Adrenal gland (tissue), 19 donors: ENCODE measurements at places on chromosomes 2 and 18. TPM values are rescaled to one million over a fixed set of nuclear protein-coding genes. Genes with fewer than 3 reads are reported as not detected.

GRCh38 chr18:45690975-45691815 lies 32.8 kb upstream of the SLC14A1 start:
- peak; percentile 77 for DNase-seq

DNA sequence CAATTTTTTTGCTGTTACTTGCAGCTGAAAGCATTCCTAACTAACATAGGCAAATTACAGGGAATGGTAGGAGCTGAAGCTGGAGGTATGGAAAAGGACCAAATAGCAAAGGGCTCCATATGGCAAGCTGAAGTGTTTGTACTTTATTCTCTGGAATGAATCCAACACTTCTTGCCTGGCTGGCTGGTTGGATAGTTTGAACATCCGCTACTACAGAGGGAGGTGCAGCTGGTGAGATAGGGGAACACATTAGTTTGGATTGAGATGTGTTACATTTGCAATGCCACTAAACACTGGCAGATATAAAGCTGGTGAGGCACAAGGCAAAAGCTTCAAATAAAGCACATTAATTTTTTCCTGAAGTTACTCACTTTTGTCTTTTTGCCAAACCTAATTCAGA lies 291.5 kb downstream of the SP3 start:
- DNase-seq: no peak

DNA sequence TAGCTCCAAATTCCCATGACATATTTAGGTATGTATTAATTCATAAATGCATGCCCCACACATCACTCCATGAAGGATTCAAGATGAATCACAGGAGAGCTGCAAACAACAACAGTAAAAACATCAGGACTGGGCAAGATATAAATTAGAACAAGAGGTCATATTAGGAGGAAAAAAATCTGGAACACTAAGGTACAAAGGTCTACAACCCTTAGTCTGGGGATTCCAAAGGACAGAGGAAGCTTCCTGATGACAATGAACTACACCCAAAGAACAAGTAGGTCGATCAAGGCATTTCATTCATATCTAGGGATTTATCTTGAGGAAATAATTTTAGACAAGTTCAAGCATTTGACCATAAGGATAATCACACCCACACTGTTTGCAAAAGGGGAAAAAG lies 14.5 kb downstream of the VPS4B start:
- no peak for DNase-seq

The NTSR2 gene
- 0.68 TPM for total RNA-seq

DNA sequence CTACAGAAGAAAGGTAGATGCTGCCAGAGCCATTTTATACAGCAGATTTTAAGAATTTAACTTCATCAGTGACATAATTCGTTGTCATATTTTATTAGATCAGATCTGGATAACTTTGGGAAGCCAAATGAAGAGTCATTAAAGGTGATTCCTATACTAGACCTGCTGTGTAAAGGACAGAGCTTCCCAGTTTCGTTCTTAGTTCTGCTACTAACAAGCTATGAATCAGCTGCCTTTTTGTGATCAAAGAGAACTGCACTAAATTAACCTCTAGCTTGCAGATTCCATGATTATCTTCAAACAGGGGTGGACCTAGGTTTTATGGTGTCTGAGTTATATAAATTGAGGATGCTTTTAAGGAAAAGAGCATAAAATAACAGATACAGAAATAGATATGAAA lies 926.5 kb upstream of the ACVR2A start:
- DNase-seq: no peak

GRCh38 chr2:41409328-41409727 lies 638.5 kb upstream of the PKDCC start:
- DNase-seq: no peak

- DNase-seq: no peak
Observed at GRCh38 chr2:170647741-170648436, 67.2 kb upstream of the SP5 start.

DNA sequence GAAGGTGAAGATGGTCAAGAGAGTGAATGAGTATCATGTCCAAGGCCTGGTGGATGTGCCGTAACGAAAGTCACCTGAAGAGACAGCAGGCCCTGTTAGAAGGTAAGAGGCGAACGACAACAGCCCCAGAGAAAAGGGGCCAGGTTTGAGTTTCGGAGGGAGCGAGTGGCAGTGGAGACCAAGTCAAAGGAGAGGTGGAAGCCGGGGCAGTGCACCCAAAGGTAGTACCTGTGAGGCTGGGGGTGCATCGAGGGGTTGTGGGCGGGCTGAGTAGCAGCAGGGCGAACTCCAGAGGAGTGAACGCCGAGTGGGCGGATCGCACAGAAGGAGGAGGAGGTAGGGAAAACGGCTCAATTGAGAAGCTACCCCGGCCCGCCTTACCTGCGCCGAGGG lies 358 bp downstream of the USP37 start:
- no peak for DNase-seq

DNA sequence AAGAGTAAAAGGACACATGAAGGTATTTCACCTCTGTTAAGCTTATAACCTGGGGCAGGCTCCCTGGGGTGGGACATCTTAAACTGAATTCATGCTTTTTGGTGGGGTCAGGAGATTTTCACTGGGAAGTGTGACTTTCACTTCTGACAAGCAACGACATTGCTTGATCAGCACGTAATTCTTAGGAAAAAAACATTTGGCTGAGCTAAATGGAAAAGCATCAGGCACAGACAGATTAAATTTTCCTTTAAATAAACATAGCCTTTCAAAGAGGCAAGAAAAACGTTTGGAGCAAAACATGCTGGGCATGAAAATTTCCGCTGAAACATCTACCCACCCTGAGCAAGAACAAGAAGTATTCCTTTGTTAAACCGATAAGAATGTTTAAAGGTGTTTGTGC lies 674.0 kb upstream of the CELF4 start:
- DNase-seq: no peak

DNA sequence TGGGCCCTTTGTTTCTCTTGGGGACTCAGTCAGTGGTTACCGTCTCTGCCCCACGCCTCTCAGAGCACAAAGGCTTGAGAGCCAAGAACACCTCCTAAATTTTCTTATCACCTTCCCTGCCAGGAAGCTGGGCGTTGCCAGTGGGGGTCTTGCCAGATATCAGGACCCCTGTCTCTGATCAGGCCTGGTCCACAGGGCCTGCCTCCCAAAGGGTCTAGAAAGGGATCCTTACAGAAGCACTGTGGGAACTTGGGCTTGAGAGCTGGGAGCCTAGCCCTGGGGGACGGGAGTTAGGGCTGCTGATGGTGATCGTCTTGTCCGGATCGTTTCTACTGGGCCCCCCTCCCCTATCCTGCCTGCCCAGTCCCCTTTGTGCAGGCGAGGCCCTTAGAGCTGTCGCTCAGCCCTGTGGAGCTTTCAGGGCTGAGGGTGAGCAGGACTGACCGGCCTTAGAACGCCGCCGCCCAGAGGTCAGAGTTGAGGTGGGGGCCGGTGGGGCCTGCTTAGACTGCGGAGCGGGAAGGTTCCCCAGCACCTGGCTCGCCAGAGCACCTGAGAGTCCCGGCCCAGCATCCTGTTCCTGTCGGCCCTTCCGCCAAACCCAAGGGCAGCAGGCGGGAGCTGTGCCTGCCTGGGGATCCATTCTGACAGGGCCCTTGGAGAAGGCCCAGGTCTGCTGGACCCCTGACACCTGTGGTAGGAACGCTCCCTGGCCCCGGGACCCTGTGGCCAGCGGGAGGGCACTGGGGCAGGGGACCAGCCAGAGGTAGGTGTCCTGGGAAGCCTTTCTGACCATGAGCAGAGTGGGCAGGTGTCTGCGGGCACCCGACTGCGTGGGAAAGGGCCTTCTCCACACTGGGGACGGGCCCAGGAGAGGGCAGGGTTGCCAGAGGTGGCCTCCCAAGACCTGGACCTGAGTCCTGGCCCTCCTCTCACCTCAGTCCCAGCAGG lies 956 bp downstream of the ESPNL start:
- no peak for DNase-seq

DNA sequence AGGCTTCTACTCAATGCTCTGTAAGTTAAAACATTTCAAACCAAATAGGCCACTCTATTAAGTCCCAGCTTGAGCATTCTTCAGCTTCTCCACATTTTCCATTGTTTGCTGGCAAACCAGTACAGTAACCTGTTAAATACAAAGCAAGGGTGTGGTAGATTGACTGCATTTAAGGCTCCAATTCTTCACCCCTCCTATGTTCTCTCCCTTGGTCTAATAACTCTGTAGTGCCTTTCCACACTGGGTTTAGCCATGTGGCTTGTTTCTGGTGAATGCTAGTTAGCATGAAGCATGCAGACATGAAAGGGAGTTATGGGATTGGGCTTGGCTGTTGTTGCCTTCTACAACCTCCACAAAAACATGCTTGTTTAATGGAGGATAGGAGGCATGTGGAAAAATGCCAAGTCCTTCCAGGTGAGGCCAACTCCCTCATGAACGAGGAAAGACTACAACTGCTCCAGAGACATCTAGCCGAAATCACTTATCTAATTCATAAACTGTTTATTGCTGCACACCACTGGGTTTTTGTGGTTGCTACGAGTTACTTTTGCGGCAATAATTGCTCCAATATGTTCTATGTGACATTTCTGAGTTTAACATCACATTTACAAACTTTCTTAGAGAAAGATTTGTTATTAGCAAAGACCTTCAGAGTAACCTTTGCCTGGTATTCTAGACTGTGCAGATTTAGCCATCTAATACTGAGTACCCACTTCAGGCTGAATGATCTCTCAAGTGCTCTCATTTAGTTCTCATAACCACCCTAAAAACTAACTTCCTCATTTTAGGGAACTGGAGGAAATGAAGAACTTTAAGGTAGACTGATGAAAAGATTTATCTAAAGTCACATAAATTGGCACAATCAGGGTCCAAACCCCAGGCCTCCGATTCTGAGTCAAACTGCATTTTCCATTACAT lies 104.0 kb downstream of the SMAD2 start:
- DNase-seq: no peak

GRCh38 chr2:62661263-62661635 lies 44.3 kb upstream of the EHBP1 start:
- no peak for DNase-seq

GRCh38 chr18:34283506-34283905 lies 58.8 kb upstream of the NOL4 start:
- DNase-seq: no peak

The UBE2E3 gene
- total RNA-seq: 64.1 TPM

GRCh38 chr2:109173311-109174171 lies 44.5 kb downstream of the SH3RF3 start:
- DNase-seq: peak; percentile 83

DNA sequence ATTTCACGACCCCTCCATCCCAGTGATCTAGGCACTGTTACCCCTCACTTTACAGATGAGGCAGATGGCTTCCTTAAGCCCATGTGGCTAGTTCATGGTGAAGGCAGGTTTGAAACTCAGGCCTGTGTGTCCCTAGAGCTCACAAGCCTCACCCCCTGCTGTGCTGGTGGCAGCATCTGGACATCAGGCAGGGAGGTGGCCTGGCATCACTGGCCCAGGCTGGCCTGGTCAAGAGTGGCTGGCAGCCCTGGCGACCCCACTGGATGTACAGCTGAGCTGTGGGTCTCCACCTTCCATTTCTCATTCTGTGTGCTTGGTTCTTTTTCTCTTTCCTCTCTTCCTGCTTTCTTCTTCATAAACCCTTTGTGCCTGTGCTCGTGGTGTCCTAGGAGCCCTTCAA lies 56.3 kb downstream of the BOLA3 start:
- DNase-seq: no peak

- no peak for DNase-seq
Observed at GRCh38 chr2:120958623-120959366, 223.1 kb downstream of the GLI2 start.

DNA sequence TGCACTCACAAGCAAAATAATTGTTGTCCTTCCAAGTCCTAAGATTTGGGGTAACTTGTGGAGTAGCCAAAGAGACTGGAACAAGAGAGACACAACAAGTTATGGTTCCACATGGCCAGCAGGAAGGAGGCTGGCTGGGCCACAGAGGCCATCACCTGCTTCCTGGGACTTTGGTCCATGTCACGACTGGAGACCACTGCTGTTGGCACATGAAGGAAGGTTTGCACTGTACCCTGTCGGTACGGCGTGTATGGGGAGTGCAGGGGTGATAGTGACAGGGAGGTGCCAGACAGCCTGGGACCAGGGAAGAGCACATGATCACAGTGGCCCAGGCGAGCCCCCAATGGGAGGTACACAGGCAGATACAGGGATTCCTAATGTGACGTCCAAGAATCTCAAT lies 15.5 kb downstream of the SLC66A2 start:
- no peak for DNase-seq

GRCh38 chr2:169221745-169222369 lies 140.5 kb downstream of the LRP2 start:
- no peak for DNase-seq

DNA sequence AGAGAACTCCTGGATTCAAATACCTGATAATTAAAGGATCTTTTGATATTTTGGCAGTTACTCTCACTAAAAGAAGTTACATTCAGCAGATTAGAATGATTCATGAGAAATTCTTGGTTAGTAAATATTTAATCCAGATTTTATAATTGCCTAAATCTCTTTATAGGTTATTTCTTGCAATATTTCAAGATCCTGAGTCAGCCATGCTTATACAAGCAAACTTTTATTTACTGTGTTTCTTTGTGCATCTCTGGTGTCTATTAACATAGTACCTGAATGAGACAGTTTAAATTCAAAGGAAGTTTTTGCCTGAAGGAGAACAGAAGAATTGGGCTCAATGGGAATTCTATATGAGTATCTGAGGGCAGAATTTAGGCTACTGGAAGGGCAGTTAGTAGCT lies 249.3 kb downstream of the ERBB4 start:
- DNase-seq: no peak

The ADD2 gene
- total RNA-seq: 3.9 TPM

- no peak for DNase-seq
Observed at GRCh38 chr2:37809931-37810570, 115.0 kb upstream of the RMDN2 start.

DNA sequence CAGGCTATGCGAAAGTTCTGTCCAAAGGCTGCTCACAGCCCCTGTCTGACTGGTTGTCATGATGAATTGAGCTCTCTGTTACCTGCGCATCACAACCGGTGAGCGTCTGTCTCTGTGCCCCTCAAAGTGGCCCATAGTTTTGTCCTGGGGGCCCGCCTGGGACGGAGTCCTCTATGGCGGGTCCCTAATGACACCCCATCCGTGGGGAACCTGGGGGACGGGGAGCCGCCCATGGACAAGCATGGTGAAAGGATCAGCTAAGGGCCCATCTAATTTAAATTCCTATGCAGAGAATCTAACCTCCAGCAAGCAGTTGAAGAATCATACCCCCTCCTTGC lies 473 bp downstream of the ELMOD3 start:
- DNase-seq: no peak

- DNase-seq: no peak
Observed at GRCh38 chr2:95238131-95238530, 30.8 kb downstream of the ZNF892 start.

- no peak for DNase-seq
Observed at GRCh38 chr2:182548031-182548950, 121.5 kb upstream of the PDE1A start.

DNA sequence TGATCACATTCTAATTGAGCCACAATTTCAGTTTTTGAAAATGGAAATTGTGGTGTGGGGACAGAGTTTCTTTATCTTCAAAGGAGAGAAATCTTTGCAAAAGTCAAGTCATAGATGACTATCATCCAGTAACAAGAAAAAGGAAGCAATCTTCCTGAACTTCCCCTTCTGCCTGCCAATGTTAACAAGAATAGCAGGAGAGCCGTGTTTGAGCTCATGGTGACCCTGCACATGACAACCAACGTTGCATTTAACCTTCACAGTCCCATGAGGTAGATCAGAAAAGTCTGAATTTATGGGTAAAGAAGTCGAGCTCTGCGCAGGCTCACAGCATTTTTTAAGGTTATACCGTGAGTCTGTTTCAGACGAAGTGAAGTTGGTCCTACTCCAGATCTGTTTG lies 454.9 kb downstream of the LPIN1 start:
- no peak for DNase-seq

The AQP4 gene
- total RNA-seq: not detected
